Suprapubic skin (tissue), 4 donors: ENCODE measurements at places on chromosomes 2 and 18.

DNA sequence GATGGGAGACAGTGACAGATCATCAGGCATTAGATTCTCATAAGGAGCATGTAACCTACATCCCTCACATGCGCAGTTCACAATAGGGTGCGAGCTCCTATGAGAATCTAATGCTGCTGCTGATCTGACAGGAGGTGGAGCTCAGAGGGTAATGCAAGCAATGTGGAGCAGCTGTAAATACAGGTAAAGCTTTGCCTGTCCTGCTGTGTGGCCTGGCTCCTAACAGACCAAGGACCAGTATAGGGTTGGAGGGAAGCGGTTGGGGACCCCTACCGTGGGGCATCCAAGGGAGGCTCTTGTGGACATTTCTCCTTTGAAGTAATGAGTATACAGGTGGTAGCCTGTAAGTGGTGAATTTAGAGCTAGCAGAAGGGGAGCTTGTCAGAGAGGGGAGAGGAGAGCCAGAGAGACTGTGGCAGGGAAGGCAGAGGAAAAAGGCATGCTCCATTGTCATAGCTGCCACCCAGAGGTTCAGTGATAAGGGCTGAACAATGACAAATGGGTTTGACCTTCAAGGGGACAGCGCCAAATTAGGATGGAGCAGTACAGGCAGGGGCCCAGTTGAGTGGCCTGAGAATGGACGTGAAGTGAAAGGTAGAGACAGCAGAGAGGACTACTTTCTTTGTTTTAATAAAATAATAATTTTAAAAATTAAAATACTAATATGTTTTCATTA, 15.2 kb upstream of the TMBIM1 start:
- DNase-seq: no peak

- no peak for DNase-seq
Observed at GRCh38 chr2:110873597-110874452, 141.5 kb downstream of the ACOXL start.

- no peak for DNase-seq
Observed at GRCh38 chr2:54522624-54523281, 66.6 kb downstream of the SPTBN1 start.

DNA sequence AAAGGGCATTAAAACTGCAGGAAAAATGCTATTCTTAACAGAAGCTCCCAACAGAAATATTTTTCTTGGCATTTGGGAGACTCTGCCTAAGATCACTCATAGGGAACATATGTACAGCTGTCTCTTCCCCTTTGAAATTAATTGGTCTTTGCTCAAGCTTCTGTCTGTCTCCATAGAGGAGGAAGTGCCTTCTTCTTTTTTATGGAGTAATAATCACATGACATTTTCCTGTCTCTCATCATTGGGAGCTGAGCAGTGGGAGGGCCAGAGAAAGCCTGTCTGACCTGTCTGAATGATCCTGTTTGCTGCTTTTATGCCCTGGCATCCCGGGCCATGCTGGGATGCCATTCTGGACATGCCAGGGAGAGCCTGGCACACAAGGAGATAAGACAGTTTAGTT, 145.6 kb downstream of the AQP4 start:
- no peak for DNase-seq

GRCh38 chr2:230520875-230521155, 104.8 kb downstream of the SP100 start:
- DNase-seq: no peak

DNA sequence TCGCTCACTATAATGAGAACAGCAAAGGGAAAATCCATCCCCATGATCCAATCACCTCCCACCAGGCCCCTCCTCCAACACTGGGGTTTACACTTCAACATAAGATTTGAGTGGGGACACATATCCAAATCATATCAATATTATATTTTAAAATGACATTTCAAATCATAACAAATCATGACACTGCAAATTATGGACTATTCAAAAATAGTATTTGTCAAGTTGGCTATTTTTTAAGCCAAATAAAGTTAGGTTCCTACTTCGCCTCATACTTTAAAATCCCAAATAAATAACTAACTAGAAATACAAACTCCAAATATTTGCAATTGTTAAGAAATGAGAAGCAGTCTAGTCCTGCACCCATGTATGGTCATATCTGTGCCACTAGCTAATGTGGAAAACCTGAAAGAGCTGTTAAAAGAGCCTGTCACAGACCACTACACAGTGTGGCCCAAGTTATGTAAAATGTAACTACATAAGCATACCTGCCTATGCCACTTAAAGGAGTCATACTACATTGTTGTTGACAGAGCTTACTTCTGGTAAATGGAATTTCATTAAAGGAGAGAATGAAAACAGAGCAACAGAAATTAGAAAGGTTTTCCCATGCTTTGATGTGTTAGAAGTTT, 334.7 kb upstream of the GULP1 start:
- DNase-seq: no peak

DNA sequence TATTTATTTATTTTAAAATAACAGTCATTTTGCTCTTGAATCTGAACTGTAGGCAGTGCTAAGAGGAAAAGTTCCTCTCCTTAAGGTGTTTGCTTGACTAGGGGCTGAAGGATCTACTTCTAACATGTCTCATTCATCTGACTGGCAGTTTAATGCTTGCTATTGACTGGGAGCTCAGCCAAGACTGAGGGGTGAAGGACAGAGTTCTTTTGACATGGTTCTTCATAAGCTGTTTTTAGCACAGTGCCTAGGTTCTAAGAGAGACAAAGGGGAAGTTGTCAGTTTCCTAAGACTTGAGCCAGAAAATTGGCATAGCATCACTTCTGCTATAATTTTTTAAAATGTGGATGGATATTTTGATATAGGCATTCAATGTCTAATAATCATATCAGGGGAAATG, 73.0 kb downstream of the COMMD1 start:
- DNase-seq: no peak

DNA sequence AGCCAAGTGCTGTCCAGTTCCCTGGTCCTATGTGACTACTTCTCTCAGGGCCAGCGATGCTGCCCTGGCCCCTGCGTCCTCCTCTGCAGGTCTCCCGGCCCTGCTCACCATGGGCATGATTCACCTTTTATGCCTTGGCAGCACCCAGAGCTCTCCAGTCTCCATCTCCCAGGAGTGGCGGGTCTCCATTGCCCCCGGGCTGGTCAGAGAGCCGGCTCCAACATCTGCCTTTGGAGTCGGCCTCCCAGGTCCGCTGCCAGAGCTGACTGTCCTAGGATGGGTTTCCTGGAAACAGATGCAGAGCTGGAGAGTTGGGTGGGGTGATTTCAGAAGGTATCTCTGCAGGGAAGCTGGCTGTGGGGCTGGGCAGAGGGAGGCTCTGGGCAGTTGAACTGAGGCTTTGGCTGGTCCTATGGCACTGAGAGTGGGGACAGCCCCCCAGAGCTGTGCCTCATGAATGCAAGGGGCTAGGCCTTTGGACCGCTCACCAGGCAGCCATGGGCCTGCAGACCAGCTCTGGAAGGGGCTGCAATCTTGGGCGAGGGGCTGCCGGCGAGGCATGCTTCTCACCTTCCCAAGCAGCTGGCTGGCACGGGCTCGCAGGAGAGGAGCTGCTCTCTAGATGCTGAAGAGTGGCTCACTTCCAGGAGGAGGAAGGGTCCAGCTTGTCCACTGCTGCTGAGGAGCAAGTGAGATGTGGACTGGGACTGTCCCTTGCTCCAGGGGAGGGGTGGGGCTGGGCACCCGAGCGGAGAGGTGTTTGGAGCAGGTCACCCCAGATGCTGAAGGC, 59.8 kb upstream of the HS6ST1 start:
- peak; percentile 65 for DNase-seq

DNA sequence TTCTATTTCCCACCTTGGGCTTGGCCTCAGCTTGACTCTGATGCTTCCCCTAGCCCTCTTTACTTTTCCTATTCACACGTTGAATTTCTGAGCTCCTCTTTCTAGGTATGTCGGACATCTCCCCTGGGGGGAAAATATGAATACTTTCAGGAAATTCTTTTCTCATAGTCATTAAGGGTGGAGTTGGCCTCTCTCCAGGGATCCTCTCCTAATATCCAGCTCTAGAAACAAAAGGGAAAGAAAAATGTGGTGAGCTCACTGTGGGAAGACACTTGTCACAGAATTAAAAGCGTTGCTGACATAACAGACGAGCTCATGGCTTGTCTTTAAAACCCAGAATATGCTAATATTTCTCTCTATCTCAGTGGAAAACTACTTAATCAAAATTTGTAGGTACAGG, 132.7 kb upstream of the MEX3C start:
- DNase-seq: no peak

DNA sequence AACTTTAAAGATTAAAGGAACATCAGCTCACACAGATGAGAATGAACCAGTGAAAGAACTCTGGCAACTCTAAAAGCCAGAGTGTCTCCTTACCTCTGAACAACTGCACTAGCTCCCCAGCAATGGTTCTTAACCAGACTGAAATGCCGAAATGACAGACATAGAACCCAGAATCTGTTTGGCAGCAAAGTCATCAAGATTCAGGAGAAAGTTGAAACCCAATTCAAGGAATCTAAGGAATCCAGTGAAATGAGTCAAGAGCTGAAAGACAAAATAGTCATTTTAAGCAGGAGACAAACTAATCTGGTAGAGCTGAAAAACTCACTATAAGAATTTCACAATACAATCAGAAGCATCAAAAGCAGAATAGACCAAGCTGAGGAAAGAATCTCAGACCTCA, 72.0 kb downstream of the STRADB start:
- no peak for DNase-seq

DNA sequence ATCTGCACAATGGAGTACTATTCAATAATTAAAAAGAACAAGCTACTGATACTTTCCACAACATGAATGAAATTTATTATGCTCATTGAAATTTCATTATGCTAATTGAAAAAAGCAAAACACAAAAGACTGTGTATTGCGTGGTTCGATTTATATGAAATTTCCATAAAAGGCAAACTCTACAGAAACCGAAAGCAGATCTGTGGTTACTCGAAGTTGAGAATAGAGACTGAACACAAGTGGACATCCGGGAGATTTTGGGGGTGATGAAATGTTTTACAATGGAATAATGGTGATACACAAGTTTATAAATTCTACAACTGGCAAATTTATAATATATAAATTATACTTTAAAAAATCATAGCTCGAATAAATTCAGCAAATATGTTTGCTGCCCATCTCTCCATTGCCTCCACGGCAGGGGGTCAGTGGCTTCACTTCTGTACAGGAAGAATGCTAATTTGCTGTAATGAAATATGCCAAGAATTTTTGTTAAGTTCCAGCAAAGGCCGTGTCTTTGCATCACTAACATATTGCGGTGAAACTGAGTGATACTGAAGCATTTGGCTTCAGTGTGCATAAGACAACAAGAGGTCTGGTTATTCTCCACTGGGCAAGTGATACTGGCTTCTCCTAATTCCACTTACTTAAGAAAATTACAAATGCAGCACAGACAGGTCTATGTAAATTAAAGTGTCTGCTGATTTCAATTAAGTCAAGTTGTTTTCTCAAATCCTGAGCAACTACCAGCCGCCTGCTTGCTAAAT, 96.7 kb downstream of the TMEM163 start:
- no peak for DNase-seq

DNA sequence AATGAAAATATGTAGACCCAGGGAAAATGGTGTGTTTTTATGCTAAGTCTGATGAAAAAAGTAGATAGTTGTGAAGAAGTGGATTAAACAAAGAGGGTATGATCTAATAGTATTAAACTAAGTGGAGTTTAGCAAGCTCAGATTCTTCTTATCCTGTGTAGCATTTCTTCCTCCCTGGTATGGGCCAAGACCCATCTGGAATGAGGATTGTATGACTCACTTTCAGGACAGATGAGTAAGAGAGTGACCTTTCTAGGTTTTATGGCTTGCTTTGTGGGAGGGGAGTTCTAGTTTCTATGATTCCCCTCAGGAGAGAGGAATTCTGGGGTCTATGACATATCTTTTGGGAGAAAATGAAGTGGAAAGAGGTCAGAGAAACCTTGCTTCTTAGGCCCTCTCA, 550.1 kb downstream of the SPAG16 start:
- DNase-seq: no peak

DNA sequence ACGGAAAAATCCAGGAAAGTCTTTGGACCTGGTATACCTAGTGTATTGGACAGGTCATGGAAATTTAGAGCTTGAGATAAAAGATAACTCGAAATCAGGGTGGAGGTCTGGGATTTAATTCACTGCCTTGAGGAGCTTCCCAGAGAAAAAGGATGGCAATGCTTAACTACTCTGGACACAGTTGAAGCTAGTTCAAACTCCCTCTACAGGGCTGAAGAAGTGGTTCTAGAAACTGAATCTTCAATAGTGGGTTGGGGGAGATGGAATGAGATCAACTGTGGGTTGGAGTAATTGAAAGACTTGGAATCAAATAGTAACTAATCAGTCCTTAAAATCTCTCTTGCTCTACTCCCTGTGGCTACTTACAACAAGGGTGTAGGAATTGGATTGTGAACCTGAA, 600.1 kb downstream of the IRS1 start:
- DNase-seq: no peak

DNA sequence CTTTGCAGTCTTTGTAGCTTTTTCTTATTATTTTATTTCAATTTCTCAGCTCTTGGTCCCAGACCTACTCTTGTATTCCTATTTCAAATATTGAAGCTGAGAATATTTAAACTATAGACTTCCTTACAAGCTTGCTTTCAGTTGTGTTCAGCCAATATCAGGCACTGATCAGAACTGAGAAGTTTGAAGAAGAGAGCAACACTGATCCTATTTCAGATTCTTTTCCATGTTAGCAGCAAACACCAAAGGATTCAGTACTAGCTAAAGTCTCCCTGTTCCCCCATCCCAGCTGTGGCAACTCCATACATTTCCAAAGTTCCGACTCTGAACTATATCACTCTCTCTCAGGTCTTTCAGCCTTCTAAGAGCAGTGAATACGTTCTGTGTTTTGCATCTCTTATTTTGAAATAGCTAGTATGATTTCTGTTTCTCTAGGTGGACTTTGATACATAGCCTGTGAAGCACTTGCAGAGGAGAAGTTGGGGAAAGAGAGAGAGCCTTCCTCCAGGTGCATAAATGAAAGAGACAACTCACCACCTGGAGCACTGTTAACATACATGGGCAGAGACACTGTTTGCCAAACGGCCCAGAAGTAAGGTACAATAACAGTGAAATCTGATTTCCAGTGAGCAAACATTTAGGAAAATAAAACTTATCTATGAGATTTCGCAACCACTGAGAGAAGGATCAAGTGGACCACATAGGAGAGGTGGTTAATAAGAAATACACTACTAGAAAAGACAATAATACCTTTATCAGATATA, 135.0 kb upstream of the ZNF804A start:
- no peak for DNase-seq

DNA sequence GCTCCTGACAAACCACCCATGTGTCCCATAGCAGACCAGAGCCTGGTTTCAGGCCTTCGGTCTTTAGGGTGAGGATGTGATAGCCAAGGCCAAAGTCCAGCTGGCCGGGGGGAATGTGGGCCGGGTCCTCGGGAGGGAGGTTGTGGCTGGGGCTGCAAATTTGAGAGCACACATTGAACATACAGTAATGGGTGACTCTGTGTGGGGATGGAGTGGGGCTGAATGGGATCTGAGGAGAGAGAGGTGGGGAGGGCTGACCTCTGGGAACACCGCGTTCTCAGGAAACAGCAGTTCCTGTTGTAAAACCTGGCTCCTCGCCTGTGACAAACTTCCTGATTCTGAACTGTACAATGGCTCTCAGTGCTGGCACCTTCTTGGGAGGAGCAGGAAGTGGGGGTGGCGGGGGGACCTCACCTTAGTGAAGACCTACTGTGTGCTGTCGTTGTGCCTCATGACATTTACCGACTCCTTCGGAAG, 48.8 kb downstream of the MCFD2 start:
- DNase-seq: no peak
